ENCODE measurements at places on chromosomes 1 and 21.

DNA sequence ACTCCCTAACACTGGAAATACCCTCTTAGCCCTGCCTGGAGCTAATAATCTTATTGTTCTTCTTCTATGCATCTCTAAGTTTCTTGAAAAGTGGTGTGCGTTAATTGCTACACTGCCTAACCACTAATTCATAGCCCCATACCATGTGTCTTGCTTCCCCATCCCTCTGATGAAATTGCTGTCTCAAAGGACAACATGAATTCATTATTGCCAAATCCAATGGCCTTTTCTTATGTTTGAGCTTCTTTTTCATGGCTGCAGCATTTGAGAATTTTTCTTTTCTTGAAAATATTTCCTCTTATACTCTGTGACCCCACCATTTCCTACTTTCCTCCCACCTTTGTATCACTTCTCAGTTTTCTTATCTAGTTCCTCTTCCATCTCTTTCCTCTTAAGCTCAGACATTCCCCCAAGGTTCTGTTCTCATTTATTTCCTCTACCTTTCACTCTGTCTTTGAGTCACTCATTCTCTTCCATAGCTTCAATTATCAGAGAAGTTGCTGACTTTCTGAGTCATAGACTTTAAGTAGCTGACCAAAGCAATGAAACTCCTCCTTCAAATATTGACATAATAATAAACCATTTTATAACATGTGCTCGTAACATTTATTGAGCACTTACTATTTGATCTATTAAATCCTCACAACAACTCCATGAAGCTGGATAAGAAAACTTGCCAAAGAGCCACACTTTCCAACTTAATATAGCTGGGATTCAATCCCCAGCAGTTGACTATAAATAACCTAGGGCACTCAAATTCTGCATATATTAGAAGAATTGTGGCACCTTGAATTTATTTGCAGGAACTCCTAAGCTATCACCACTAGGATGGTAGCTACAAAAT is 35.5 kb upstream of the ATP6V1G3 start:
- no peak for DNase-seq

GRCh38 chr1:240946926-240947325 is 335.0 kb upstream of the GREM2 start:
- DNase-seq, result no peak

- DNase-seq, result no peak
Observed at GRCh38 chr1:207282058-207282457, 39.4 kb upstream of the CD55 start.

GRCh38 chr21:45459171-45460010 is 54.4 kb downstream of the COL18A1 start:
- DNase-seq, result no peak

DNA sequence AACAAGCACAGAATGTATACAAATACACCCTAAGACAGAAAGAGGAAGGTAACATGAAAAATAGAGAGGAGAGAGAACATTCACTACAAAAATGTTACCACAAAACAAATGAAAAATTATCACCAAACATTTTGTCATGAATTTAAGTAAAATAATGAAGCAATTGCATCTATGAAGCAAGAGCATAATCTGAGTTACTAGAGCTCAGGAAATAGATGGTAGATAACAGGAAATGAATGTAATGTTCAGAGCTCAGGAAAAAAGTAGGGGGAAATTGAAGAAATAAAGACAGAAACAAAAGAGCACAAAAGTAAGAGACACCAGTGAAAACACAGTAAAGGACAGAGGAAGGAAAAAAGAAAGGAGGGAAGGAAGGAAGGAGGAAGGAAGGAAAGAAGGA is 19.4 kb downstream of the SEC16B start:
- DNase-seq, result no peak

DNA sequence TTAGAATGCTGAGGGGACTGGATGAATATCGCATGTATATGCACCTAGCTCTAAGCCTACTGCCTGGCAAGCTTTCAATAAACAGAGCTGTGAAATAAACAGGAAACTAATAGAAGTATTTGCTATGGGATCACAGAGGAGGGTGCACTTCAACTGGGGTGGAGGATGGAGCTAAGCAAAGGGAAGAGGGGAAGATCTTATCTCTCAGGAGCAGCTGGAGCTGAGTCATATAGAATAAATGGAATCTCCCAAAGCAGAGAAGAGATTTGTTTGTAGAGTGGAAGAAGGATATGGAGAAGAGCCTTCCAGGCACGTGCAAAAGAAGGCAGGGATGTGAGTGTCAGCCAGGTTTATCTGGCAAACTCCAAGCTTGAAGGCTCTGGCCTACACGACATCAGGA is 17.0 kb upstream of the KCNA10 start:
- DNase-seq, result no peak

- peak; percentile 99 for DNase-seq
Observed at GRCh38 chr1:108746382-108747170, at the start of gene STXBP3. TSS of gene STXBP3 (plus strand) at chr1:108746674. CDS start at chr1:108746738, 64 bp downstream.

GRCh38 chr1:77494026-77494425 is 188.4 kb downstream of the ZZZ3 start:
- DNase-seq, result no peak

GRCh38 chr1:232962761-232963745 is 12.6 kb downstream of the NTPCR start:
- no peak for DNase-seq

- DNase-seq, result no peak
Observed at GRCh38 chr1:3287656-3288160, 166.8 kb upstream of the ARHGEF16 start.

GRCh38 chr1:90591970-90592356 is 125.1 kb downstream of the BARHL2 start:
- no peak for DNase-seq

DNA sequence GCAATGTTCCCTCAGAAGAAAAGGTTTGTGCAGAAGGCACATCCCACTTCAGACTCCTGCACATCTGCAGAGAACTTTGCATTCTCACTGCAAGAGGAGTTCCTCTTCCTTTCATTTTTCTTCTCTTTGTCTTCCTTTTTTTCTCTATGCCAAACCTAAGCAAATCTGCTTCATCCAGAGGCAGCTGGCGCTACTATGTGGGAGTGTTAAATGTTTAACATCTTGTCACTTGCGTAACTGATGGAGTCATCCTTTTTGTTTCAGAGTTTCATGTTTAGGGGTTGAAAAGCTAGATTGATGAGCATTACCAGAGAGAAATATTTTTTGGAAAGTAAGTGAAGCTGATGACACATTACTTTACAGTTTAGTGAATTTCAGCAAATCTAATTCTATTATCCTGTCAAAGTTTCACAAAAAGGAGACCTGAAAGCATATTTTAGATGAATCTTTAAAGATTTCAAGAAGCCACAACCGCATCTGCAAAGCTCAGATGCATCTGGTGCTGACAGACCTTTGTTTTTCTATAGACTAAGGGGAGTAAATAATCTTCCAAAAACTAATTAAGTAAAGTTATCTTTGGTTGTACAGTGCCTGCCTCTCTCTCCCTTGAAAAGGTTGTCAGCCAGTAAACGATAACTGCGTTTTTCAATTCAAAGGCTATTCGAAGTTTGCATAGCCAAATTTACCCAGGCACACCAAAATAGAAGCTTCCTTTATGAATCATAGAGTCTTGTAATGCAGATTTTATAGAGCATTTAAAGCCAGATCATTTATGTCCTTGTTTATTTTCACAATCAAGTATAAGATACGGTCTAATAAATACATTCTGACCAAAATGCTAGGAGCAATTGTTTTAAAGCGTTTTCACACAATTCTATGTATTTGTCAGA is 1.2 kb upstream of the LRRC53 start:
- no peak for DNase-seq

DNA sequence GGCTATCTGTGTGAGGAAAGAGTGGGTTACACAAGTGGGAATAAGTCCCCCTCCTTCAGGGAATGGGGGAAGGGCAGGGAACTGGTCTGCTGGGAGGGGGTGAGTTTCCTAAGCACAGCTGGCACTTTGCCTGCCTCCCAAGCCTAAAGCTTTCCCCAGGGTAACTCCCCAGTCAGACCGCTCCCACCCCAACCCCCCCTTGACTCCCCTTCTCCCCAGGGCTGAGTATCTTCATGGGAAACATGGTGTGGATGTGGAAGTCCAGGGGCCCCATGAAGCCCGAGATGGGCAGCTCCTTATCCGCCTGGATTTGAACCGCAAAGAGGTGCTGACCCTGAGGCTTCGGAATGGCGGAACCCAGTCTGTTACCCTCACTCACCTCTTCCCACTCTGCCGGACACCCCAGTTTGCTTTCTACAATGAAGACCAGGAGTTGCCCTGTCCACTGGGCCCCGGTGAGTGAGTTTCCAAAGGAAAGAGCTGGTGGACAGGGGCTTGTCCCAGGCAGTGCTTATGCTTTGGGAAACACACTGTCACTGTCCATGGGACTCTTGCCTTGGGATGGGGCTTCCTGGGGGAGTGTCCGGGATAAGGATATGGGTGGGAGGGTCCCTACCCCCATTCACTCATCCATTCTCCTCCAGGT is 14.9 kb downstream of the MOV10 start:
- no peak for DNase-seq

- no peak for DNase-seq
Observed at GRCh38 chr1:32521165-32521564, 18.1 kb upstream of the ZBTB8A start.

GRCh38 chr1:184800876-184801275 is 46.2 kb upstream of the EDEM3 start:
- DNase-seq, result no peak

GRCh38 chr1:236348071-236348470 is 46.0 kb upstream of the EDARADD start:
- DNase-seq, result no peak

DNA sequence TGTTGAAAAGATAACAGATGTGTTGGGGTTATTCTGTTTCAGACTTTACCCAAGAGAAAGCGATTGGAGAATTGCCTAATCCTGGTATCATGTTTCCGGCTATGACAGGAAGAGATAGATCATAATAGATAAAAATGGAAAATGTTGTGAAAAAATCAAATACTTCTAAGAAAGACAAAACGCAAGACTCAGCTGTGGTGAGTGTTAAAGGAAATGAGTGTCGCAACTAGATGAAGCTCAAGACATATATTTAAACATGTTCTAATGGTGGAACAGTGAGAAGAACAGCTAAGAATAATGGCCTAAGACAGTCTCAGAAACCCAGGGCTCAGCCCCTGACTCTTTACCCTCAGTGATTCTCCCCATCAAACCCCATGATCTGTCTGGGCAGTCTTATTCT is 426.7 kb upstream of the RUNX1 start:
- DNase-seq, result no peak

GRCh38 chr1:77797991-77798390 is 18.5 kb downstream of the MIGA1 start:
- DNase-seq, result no peak

DNA sequence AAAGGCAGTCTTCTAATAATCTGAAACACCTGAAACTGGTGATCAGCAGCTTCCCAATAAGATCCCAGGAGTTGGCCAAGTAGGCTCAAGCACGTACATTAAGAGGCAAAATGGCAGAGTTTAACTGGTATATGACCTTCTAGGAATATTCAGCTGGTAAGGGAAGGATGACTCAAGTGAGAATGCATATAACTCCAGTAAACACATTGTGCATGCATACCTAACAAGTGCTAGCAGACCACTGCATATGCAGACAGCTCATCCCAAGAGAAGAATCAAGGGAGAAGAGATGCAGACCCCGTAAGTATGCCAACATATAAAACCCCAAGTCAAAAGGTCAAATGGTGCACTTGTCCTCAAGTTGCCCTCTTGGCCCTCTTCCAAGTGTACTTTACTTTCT is 73.0 kb upstream of the ZRANB2 start:
- no peak for DNase-seq

GRCh38 chr1:172468296-172468695 is 24.4 kb upstream of the PIGC start:
- DNase-seq, result no peak

GRCh38 chr1:168734271-168734670 is 5.3 kb upstream of the DPT start:
- DNase-seq, result no peak

DNA sequence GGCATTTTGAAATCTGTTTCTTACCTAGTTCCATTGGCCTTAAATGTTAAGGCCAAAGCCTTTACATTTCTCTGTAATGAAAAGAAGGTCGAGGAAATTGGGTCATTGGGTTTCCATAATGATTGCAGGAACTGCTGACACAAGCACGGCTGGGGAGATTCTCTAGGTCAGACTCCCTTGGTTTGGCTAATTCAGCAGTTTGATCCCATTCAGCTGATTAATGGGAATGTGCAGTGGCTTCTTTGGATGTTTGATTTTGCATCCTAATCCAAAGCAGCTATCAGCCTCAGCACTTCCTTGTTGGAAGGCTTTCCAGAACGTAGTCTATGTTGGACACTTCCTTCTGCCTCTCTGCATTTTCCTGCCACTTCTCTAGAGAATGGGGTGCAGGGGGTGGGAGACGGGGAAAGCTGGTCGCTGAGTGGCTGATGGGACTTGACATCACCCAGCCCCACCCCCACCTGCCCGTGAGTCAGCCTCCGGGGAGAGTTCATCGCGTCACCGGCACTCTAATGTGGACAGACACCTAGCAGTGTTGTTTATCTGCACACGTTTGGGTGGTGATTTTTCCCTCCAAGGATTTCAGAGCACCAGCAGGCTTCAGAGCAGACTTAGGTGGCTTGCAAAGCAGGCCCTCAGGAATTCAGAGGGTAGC is 5.4 kb downstream of the PSEN2 start:
- no peak for DNase-seq

- DNase-seq, result no peak
Observed at GRCh38 chr21:34779860-34780259, 111.1 kb downstream of the CLIC6 start.

- no peak for DNase-seq
Observed at GRCh38 chr1:59375321-59376220, 78.7 kb downstream of the FGGY start.

DNA sequence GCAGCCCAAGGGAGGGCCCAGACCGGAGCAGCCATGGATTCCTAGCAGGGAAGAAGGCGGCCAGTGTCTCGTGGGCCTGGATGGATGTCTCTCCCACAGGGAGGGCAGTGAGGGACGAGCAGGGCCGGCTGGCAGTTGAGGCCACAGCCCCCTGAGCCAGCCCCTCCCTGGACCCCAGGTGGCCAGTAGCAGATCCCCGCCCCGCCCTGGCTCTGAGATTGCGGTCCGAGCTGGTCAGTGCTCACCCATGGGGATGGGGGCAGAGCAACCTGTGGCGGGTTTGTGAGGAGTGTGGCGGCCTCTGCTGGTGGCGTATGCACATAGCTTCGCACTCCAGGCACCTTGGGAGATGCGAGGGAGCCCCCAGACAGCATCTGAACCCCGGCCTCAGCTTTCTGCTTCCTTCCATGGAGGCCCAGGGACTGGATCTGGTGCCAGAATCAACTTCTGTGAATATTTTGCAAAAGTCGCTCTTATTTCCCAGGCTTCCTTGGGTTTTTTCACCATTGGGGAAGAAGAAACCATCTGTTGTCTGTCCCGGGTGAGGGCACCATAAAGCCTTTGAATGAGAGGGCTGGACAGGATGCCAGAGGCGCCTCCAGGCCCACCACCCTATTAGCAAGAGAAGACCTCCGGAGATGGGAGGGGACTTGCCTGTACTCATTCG is 8.4 kb upstream of the KCNN3 start:
- peak; percentile 55 for DNase-seq
